ENCODE measurements at places on chromosomes 6 and 20. TPM values are rescaled to one million over a fixed set of nuclear protein-coding genes. Genes with fewer than 3 reads are reported as not detected.

DNA sequence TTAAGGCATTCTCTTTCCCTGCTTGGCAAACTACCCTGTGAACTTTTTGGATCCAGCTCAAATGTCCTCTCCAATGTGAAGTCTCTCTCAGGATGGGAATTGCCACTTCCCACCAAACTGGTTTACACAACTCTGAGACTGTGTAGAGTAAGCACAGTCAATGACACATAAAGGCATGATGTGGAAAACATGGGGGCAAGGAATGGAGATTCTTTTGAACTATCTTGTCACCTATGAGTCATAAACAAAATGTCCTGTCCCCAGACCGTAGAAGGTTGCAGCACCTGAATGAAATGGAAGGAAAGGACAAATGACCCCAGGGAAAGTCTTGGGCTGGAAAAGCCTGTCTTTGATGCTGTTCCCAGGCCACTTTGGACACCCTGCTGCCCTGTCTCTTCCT is 11.0 kb upstream of the KIF13A start:
- no peak for DNase-seq

DNA sequence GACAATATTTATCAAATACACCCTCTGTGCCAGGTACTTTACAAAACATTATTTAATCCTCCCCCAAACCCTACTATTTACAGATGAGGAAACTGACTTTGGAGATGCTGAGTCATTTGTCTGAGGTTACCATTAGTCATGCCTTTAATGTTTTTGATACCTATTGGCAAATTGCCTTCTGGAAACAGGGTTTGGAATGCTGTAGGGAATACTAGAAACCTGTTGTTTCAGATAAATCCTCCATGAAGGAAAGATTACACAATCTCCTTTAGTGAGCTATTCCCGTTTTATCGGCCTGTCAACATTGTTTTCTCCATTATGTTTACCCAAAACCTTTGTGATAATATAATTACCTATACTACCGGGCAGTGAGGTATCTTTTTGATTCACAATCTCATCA is 93.6 kb upstream of the ADGRF1 start:
- no peak for DNase-seq

DNA sequence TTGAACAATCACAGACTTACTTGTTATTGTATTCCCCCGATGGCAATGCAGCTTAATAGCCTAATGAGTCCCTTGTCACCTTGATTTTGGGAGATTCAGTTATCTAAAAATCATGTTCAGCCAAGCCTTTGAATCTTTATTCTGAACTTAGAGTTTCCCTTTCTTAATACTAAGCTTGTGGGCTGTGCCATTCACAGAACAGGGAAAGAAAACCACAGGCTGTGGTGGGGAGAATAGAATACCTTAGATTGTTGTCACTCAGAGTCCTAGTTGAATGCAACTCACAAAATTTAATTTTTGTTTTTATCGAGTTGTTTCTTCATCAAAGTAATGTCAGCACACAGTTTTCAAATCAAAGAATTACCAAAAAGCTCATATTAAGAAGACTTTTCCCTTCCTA is 37.4 kb downstream of the RFPL4B start:
- no peak for DNase-seq

DNA sequence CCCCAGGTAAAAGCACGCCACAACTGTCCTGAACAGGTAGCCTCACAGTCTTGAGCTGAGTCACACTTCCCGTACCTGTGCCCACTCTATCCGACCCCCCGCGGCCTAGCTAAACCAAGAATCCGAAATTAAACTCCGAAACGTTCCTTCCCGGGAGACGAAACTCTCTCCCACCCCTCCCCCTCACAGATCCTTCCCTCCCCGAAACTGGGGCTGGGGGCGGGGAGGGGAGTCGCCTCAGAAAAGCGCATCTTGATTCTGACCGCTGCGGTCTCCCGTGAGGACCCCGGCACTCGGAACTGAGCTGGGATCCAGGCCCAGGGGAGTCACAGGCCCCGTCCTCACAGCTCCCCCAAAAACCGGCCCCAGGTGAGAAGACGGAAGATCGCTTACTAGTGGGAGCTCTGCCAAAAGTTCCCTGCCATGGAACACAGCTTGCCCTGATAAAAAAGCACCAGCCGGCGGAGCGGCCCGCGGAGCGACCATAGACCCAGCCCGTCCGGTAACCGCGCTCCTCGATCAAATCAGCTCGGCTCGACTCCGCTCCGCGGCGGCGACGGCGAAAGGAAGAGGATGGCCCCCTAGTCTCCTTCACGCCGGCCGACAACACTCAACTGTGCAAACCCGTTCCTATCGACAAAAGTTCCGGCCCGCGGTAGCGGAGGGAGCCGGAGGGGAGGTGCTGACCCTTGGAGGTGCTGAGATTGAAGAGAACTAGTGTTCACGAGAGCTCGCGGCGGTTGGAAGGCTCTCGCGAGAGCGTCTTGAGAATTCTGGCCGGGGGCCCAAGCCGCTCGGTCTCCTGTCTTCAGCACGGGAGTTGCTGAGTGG is at the start of gene CCNC:
TSS of gene CCNC (minus strand) at position 558 of the 831 bp plus-strand sequence. CDS start at position 425, 133 bp downstream.
- peak; percentile 98 for DNase-seq

DNA sequence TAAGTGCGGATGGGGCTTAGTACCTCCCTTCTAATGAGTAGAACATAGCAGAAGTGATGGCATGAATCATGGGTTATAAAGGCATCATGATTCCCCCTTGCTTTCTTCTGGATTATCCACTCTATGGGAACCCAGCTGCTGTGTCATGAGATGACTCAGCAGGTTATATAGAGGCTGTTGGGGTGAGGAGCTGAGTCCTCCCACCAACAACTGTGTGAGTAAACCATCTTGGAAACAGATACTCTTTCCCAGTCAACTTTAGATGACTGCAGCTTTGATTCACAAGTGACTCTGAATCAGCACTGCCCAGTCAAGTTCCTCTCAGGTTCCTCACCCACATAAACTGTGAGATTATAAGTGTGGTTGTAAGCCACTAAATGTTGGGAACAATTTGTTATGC is 46.3 kb downstream of the FAM83B start:
- DNase-seq = no peak

GRCh38 chr6:143174951-143175350 is 114.3 kb downstream of the AIG1 start:
- DNase-seq = no peak

GRCh38 chr20:10652185-10652584 is 21.6 kb downstream of the JAG1 start:
- no peak for DNase-seq

DNA sequence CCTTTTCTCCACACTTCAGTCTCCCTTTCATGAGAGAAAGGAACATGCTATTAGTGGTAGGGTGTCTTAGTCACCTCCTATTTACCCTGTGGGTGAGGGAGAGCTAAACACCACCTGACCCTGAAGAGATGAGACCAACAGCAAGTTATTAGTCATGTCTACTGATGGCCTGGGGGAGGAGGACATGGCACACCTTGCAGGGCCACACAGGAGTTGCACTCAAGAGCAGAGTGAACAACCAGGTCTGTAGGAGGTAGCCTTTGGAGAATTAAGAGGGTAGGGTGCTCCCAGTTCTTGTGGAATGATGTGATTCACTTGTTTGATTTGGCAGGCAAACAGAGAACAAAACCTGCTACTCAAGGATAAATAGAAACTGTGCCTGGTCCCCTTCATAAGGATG is 82.7 kb upstream of the FABP7 start:
- no peak for DNase-seq

Gene LHFPL5
- total RNA-seq = not detected

DNA sequence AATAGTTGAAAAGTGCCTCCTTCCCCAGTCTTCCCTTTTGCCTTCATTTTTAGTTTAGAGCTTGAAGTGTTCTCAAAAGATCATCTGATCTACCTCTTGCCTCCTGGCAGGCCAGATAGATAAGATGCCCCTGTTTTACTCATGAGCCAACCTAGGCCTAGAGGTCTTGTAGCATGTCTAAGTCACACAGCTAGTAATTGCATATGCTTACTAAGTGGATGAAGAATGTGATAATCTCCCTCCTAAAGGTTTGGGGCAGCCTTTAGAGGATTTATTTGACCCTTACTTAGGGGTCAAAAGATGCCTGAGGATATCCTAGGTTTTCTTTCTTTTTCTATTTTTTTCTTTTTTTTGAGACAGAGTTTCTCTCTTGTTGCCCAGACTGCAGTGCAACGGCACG is 2.1 kb downstream of the C6orf141 start:
- no peak for DNase-seq

GRCh38 chr6:126605089-126605488 is 265.2 kb downstream of the CENPW start:
- no peak for DNase-seq

Gene TRIM15
- total RNA-seq = not detected

GRCh38 chr6:24079076-24079475 is 46.9 kb upstream of the NRSN1 start:
- DNase-seq = no peak

Gene ZBTB9
- 3.9 TPM for total RNA-seq

- no peak for DNase-seq
These were observed 80.9 kb downstream of the HAO1 start for GRCh38 chr20:7859356-7859802.

All from posterior vena cava (tissue), 2 donors.